NCI-H1105 treated with DMSO at 0.1 percent for 48 hours (cell line): ENCODE measurements at places on chromosomes 11 and 22.

- no peak for DNase-seq
These were observed 556.0 kb downstream of the LUZP2 start for GRCh38 chr11:25052844-25053243.

DNA sequence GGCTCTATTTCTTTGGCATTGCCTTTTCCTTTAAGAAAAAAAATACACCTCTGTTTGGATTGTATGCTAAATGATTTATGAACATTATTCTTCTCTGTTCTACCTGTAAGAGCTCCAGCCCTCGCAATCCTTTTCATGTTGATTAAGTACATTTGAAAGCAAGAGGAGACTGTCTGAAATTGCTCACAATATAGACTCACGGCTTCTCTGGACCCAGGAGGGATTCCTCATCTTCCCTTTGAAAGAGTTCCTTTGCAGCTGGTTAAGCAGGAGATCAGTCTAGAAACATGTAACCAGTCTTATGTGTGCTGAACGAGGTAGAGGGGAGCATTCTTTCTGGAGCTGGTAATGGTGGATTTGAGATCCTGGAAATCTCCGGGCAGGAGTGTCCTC, 47.4 kb downstream of the PKNOX2 start:
- no peak for DNase-seq

DNA sequence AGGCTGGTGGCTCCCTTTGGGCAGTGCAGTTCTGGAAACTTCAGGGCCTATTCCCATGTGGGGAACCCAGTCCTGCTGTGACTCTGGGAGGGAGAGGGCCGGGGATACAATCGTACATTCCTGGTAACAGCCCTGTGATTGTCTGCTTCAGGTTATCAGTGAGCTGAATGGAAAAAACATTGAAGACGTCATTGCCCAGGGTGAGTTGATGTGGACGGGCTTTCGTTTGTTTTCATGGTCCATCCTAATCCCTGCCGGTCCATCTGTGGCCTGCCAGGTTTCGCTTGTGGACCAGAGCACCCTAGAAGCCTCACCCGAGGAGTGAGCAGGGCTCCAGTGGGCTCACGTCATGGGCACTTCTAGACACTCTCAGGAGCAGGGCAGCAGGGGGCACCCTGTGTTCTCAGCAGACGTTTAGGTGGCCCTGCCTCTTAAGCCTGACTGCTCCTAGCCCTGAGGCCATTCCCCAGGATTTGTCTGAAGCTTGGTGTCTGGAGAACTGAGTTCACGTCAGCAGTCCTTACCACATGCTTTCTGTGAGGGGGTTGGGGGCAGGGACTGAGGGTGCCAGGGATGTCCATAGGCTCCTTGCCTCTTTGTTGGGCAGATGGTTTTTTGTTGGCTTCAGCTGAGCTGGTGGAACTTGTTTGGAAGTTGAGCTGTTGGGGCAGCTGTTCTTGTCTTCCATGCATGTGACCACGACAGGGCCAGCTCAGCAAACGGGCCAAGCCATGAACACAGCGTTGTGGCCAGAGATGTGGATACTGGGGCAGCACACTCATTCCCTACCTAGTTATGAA, 1.9 kb downstream of the RPLP2 start:
- no peak for DNase-seq

DNA sequence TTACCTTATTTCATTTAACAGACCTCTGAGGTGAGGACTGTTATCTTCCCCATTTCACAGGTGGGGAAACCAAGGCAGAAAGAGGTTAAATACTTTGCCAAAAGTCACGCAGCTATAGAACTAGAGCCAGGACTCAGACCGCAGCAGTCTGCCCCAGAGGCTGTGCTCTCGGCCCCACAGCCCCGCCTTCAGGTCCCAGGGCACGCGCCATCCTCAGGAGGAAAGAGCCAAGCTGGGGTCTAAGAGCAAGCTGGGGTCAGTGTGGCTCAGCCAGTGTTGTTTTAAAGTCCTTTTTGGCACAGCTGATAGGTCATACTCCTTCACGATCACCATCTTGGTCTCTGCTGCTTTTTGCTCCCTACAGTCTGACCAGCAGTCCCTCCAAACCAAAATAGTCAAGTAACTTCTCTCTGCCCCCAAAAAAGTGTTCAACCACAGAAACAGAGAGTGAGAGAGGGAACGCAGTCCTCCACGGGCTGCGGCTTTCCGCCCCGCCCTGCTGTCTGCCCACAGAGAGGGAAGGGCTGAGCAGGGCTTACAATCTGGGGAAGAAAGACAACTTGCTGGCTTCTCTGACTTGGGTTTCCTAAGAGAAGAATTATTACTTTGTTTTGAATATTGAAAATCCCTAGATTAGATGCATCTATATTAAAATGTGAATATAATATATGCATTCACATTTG, 137.2 kb upstream of the OPCML start:
- DNase-seq, result no peak

GRCh38 chr11:3199537-3200295, 18.9 kb downstream of the MRGPRG start:
- no peak for DNase-seq
